ENCODE measurements at places on chromosomes 2 and 18.

- DNase-seq, result no peak
Observed at GRCh38 chr2:234136461-234136860, 86.0 kb downstream of the SPP2 start.

DNA sequence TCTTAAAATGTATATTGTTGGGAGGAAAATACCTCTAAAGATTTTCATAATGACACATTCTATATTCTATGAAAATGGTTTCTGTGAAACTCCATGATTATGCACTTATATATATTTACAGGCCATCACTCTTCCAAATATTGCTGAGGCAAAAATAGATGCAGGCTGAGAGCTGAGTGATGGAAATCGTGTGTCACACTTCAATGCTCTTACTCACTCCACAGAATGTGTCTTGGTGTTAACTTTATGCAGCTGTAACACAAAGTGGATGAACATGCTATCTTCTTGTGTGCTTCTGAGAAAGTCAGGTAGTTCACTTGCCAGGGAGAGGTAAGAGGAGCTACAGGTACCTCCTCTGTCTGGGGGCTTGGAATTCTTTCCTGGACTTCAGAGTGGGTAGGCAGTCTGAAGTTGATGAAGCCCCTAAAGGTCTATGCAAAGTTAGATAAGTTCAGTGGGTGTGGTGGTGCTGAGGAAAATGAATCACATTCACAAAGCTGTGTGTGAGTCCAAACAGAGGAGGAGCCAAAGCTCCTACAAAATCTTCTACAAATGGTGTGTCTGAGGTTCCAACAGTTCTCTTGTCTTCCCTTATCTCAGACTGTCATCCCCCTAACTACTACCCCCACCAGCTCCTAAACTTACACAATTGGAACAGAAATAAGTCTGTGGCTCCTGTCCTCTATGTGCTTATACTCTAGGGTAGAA, 74.2 kb upstream of the ST6GAL2 start:
- peak; percentile 76 for DNase-seq

GRCh38 chr18:58042826-58043490, 1.1 kb upstream of the NEDD4L start:
- DNase-seq, result no peak

- DNase-seq, result no peak
Observed at GRCh38 chr2:46170026-46170425, 127.2 kb upstream of the EPAS1 start.

DNA sequence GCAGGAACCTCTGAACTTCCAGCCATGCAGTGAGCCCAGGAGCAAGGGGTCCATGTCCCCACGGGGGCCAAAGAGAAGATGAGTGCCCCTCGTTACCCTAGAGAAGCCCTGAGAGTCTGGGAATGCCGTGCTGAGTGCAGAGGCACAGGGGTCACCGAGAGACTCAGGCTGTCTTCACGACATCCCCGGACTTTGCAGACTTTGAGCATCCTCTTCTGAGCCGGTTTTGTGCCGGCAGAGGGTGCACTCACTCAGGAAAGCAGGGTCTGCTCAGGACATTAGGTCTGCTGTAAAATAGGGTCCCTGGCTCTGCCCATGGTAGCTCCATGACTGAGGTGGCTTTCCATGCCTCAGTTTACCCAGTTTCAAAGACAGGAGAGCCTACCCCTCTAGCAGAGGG, 71.0 kb downstream of the GALNT14 start:
- DNase-seq, result no peak

DNA sequence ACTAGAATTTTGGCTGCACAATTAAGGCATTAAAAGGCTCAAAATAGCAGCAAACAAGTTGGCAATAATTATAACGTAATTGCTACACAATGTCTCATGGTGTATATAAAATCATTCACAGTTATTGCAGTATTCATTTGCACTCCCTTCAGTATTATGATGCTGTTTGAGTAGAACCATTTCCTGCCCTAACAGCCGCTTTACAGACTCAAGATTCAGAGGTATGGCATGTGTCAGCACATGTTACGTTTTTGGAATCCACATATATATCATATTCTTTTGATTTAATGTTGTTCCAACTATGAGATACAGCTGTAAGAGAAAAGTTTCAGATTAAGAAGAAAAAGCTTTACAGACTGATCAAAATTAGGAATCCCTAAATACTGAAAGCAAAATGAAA, 56.3 kb upstream of the NCKAP5 start:
- DNase-seq, result peak; percentile 54

- peak; percentile 6 for DNase-seq
Observed at GRCh38 chr2:72497763-72498162, 328.1 kb downstream of the EXOC6B start.

- DNase-seq, result no peak
Observed at GRCh38 chr2:88061295-88061694, 5.7 kb upstream of the KRCC1 start.

GRCh38 chr2:42435628-42436027, 58.2 kb downstream of the KCNG3 start:
- DNase-seq, result no peak

DNA sequence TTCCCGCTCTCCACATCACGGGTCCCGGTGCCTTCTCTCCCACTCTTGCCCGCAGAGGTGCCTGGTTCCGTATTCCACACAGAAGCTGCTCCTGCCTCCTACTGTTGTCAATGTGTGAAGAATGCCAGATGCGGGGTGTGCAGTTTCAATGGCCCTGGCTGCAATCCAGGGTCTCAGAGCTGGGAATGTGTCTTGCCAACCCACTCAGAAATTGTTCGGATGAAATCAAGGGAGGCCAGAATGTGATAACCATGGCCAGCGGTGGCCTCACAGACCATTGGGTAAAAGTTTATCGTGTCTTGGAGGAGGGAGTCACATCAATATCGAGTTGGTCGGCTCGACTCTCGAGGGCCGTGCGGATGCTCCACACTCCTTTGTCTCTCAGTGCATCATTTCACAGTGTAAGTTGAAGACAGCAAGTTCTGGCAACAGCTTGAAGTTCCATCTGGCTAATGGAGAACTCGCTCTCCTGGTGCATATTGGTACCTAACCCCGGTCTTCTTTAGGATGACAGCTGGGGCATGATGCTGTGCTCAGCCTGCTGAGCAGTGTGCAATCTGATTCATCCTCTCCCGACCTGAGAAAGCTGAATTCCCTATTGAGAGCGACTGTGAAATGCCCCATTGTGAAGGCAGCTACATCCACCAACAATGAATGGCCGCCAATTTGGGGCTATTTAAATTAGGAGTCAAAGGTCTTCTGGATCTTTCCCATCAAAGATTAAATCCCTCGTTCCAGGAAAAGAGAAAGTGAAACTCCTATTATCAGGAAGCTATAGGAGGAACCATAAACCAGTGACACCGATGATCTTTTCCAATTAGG, 389.0 kb downstream of the SOX11 start:
- DNase-seq, result no peak

GRCh38 chr2:196268538-196269338, 97.4 kb upstream of the STK17B start:
- peak; percentile 37 for DNase-seq
